ENCODE measurements at places on chromosomes 3 and 15.

DNA sequence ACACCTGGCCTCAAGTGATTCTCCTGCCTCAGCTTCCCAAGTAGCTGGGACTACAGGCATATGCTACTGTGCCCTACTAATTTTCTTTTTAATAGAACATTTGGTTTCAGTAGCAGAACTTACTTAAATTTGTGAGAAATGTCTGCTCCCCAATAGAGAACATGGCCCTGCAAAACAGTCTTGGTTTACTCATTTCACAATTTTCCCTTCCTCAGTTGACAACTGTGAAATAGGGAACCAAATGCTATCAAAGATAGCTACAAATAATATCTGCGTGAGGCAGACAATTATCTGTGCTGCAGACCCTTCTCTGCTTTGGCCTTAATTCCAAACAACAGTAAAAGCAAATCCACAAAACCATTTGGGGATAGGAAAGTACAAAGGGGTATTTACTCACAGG lies 22.6 kb downstream of the METTL6 start:
- DNase-seq, result no peak

DNA sequence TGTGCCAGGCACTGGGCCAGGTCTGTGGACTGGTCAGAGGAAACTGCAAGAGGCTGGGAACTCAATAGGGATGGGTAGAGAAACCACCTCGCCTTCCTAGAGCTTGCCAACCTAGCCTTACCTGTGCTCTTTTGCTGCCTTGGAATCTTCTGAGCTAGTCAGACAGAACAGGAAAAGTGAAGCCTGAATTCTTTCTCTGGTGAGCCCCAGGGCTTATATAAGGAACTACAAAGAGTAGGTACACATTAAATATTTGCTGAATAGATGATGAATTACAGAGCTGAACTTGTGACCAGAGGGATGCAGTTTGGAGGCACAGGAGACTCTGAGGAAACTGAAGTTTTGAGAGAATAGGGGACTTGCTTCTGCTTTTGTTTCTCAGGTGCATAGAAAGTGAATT lies 15.6 kb upstream of the FBXW12 start:
- no peak for DNase-seq

- DNase-seq, result no peak
These were observed 175.8 kb downstream of the TLE3 start for GRCh38 chr15:69921626-69922619.

DNA sequence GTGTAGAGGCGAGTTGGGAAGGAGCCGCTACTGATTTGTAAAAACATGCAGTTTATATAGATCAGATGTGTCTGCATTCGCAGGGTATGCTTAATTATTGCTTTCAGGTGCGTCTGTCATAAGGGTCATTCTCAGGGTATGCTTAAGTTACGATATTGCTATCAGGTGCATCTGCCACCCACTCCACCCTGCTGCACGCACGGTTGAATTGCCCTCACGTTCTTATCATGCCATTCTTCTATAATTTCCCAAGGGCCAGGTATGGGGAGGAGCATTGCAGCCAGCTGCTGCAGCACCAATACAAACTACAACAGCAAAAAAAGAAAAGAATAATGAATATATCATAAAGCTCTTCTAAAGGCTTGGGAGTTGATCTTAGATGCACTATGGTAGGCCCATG lies 230.0 kb downstream of the KBTBD8 start:
- no peak for DNase-seq

DNA sequence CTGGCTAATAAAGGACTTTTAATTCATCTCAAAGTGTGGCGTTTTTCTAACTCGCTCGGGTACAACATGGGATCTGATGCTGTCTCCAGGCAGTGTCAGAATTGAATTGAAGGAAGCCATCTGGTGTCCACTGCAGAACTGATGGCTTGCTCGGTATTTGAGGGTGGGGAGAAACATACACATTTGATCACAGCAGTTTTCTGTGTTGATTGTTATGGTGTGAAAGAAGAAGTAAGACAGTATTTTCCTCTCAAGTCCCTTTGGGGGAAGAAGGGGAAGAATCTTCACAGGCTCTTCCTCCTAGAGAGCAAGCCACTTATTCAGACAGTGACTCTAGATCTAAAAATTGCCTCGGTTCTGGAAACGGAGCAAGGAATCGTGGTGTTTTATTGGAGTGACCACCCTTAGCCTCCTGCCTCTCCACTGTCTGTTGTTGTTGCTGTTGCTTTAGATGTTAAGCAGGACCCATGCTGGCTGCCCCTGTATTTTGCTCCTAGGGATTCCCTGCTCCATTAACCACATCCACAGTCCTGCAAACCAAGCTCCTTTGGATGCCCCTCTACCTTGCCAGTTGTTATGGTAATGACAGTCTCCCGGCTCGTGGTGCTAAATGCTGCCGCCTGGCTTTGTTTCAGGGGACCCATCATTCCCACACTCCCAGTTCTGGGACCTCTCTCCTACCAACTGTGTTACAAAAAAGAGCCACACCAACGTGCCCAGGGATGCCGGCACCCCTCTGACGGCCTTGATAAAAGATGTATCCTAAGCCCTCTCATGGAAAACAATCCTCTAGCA lies 15.3 kb upstream of the MCCC1 start:
- DNase-seq, result no peak

DNA sequence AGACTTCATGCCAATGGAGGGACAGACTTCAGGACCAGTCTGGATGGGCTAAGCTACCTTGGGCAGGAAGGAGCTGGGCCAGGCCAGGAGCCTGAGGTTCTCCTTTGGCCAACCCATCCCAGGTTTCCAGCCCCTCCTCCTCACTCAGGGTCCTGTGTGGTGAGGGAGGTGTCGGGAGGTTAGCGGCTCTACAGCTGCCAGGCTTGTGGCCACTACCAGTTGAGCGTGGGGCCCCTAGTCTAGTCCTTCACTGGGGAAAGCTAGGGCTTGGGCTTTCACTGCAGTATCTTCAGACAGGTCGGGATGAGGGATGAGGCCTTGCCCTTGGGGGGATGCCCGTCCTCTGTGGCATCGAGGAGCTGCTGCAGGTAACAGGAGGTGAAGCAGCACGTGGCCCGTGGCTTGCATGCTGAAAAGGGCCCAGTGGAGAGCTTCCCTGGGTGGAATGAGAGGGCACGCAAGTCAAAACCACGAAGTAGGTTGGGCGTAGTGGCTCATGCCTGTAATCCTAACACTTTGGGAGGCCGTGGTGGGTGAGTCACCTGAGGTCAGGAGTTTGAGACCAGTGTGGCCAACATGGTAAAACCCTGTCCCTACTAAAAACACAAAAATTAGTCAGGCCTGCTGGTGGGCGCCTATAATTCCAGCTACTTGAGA lies 8.5 kb upstream of the FANCD2 start:
- DNase-seq, result no peak

DNA sequence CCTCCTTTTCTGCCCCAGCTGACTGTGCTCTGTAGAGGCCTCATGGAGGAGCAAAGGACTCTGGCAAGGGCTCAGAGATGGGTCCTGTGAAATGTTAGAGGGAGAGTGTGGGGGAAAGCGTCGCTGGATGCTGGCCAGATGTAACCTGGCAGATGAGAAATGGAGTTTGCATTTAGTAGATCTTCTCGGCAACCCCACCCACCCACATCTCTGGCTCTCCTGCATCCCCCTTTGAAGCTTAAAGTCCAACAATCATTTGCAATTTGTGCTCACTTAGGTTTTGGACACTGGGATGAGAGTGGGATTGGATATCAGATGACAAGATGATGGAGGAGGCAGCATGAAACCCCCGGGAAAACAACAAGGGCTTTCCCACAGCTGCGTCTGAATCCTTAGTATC lies 523.6 kb upstream of the MCTP2 start:
- no peak for DNase-seq

DNA sequence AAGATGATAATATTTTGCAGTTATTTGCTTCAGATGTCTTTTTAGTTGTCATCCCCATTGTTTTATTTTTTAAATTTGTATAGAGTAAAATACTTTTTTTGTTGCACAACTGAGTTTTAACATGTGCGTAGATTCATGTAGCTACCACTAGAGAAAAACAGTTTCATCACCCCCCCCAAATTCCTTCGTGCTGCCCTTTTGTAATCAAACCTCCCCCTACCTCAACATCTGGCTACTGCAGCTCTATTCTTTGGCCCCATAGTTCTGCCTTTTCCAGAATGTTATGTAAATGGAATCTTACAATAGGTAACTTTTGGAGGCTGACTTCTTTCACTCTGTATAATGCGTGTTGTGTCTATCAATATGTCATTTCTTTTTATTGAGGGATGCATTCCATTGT lies 232.0 kb upstream of the RASGRP1 start:
- no peak for DNase-seq

GRCh38 chr15:70376031-70376928 lies 278.6 kb upstream of the TLE3 start:
- no peak for DNase-seq

GRCh38 chr3:14602804-14603644 lies 48.5 kb upstream of the CCDC174 start:
- DNase-seq, result no peak

DNA sequence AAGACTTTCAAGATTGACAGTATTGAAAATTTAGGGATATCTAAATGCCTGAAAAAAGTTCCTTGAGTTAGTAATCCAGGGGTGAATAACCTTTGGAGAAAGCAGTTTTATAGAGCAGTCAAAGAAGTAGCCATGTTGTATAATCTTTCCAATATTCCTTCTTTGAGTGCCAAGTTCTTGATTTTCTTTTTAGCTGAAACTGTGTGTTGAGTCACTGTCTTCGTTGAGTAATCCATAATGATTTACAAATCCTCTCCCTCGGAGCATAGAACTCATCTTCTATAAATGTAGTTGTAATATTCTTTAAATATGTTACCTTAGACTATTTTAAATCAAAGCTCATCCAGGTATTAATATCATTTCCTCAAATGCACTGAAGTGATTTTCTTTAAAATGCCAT lies 135.2 kb downstream of the BBX start:
- DNase-seq, result no peak

DNA sequence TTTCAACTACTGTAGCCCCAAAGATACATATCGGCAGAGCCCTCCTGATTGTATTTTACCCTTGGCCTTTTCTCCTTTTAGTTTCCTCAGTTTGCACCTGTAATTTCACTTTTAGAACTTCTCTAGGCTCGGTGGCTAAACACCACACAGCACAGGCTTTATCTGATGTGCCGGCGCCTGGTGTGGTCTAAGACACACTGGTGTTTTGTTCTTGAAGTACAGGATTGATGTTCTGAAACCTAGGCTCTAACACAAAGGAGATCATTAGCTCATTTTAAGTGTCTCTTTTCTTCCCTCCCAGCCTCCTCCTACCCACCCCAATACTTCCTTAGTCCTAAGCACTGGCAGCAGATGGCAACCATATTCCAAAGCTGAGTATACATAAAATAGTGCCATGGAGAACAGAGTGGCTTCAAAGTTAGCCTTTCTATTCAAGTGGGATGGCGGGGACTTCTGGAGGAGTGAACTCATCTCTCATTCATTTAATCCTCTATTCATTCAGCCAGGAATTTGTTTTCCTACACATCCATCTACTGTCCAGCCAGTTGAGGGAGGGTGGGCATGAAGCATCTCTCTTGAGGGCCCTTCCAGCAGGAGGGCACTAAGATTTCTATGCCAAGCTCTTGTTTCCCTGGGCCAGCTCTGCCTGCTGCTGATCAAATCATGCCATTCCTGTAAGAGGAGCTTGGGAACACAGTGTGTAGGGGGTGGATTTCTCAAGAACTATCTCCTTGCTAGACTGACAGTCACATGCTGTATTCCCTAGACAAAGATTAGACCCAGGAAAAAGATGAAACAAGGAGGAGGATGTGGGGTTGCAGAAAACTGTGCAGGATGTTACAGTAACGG lies 71.2 kb downstream of the TIGIT start:
- no peak for DNase-seq

GRCh38 chr15:89755701-89756100 lies 4.7 kb upstream of the MESP1 start:
- no peak for DNase-seq

DNA sequence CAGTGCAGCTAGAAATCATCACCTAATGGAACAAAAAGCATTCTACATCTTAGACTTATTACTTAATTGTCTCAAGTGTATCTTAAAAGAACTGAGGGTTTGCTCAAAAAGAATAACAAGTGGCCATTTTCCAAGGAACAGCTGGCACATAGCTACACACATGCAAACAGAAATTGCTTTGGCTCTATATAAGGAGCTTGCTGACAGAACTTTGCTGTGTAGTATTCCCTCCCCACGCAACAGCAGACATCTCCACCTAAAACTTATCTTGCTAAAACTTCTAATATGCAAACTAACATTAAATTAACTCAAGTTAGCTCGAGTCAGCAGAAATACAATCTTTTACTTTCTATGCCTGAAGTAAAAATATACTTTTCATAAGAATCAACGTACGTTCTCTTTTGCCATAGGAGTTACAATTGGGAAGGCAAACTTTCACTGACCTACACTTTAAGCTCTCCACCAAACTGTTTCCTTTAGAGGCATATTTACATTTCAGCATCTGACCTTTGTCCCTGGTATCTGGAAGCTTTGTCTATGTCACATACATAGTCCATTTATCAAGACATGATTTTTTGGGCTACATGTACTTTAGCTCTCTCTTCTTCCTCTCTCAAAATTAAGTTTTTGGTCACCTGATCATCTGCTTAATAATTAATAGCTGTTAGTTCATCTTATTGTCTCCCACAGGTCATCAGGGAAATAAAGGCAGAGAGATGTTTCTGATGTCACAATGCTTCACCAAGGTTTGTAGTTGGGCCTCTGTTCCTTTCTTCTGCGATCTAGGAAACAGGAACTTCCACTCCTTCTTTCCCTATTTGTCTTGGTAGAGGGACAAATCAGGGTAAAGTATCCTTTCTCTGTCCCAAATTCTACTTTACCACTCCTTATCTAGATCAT lies 163.4 kb upstream of the AGTR1 start:
- DNase-seq, result no peak

GRCh38 chr3:32193101-32193500 lies 45.4 kb upstream of the CMTM8 start:
- DNase-seq, result no peak

GRCh38 chr3:57053122-57053521 lies 7.3 kb upstream of the SPATA12 start:
- no peak for DNase-seq

GRCh38 chr3:42898896-42899675 lies 6.9 kb upstream of the ZNF662 start:
- no peak for DNase-seq

- DNase-seq, result no peak
These were observed 47.5 kb downstream of the FEZF2 start for GRCh38 chr3:62325896-62326295.

GRCh38 chr15:70101459-70102113 lies 3.9 kb upstream of the TLE3 start:
- no peak for DNase-seq

GRCh38 chr3:94794563-94794962 lies 731.7 kb downstream of the NSUN3 start:
- DNase-seq, result no peak

- DNase-seq, result no peak
These were observed 66.5 kb downstream of the ARMC8 start for GRCh38 chr3:138253609-138254008.

DNA sequence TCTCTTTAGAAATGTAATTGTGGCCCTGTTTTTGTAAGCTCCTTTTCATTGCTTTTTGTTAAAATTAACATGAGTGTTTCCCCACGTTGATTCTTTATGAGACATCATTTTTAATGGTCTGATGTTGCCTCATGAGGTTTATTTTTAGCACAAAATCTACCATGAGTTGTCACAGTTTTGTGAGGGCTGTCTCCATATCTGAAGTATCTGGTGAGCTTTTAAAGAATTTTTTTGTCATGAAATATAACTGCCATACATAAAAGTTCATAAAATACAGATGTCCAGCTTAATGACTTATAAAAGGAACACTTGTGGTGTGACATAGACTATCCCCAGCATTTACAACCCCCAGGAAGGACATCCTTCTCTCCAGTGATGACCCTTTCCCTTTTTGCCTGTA lies 34.3 kb upstream of the CEMIP start:
- no peak for DNase-seq

- DNase-seq, result no peak
These were observed 3.3 kb upstream of the THRB start for GRCh38 chr3:24497942-24498341.

All from stimulated activated CD8-positive, alpha-beta memory T cell treated with anti-CD3 and anti-CD28 coated beads, Interleukin-4, amount 100 ng/mL, for 4 hours (primary cell).